NCI-H2029 (cell line): ENCODE measurements at places on chromosomes 1 and 21.

- DNase-seq, result no peak
These were observed 155.9 kb downstream of the COL11A1 start for GRCh38 chr1:102952400-102952799.

GRCh38 chr1:160813215-160813614 lies 17.2 kb downstream of the LY9 start:
- no peak for DNase-seq

DNA sequence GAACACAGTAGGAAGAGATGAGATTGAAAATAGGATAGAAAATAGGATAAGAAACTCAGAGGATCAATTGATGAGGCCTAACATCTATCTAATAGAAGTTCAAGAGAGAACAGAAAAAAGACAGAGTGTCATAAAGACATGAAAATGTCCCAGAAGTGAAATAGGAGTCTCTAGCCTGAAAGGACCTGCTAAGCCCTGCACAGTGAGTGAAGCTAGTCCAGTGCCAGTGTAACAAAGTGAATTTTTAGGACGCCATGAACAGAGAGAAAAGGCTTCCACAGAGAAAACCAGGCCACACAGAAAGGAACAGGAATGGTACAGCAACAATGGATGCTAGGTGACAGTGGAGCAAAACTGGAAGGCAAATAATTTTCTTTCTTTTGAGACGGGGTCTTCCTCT lies 20.3 kb upstream of the LSS start:
- DNase-seq, result no peak

- DNase-seq, result no peak
These were observed 81.0 kb upstream of the ZBTB18 start for GRCh38 chr1:243970077-243970476.

DNA sequence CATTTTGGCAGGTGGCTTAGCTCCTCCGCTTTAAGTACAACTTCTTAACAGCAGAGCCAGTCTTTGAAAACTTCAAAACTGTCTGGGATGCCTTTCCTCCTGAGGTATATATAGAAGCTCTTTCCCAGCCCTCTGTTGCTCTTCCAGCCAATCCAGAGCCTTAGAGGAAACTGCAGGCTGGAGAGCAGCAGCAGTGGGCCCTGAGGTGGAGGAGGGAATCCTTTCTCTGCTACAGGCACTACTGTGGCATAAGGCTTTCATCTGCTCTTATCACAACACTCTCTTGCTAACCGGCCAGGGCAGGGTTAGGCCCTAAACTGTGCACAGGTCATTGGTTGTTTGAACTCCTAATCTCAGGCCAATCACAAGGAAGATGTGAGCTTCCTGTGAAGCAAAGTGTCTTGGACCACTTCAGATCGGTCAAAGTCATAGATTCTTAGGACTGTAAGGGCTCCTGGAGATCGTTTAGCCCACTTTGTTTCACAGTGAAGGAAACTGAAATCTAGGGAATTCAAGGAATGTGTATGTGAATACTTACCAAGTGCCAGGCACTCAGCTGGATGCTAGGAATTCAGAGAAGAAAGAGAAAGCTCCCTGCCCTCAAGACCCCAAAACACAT lies at the start of gene RGS5:
Gene RGS5, minus strand, starts transcription at position 84 of the 619 bp plus-strand sequence. Its CDS starts 81 bp downstream, at position 3.
- DNase-seq, result no peak

DNA sequence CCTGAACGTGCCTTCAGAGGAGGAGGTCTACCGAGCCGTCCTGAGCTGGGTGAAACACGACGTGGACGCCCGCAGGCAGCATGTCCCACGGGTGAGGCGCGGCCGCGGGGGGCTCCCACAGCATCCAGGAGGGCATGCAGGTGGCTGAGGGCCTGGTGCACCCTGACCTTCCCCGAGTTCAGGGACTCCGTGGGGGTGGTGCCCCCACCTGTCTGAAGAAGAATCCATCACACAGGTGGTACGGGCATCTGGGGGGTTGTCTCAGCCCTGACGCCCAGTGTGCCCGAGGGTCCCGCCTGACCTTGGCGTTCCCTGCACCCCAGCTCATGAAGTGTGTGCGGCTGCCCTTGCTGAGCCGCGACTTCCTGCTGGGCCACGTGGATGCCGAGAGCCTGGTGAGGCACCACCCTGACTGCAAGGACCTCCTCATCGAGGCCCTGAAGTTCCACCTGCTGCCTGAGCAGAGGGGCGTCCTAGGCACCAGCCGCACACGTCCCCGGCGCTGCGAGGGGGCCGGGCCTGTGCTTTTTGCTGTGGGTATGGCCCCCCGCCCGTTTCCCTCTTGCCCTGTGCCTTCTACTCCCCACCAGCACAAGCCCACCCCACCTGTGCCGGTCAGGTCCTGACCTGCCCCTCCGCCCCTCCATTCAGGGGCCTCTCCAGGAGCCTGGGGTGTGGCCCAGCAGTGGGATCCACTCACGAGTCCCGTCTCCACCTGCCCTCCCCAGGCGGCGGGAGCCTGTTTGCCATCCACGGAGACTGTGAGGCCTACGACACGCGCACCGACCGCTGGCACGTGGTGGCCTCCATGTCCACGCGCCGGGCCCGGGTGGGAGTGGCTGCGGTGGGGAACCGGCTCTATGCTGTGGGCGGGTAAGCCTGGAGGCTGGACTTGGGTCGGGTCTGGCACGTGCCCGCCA lies 2.3 kb downstream of the KLHL17 start:
- no peak for DNase-seq

DNA sequence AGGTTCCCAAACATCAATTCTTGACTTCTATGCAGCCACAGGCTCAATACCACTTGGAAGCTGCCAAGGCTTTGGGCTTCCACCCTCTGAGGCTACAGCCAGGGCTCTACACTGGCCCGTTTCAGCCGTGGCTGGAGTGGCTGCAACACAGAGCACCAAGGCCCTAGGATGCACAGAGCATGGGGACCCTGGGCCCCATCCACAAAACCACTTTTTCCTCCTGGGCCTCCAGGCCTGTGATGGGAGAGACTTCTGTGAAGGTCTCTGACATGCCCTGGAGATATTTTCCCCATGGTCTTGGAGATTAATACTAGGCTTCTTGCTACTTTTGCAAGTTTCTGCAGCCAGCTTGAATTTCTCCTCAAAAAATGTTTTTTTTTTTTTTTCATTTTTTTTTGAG lies 655.4 kb upstream of the ZP4 start:
- DNase-seq, result no peak

GRCh38 chr1:1063261-1063944 lies 10.7 kb downstream of the RNF223 start:
- no peak for DNase-seq

DNA sequence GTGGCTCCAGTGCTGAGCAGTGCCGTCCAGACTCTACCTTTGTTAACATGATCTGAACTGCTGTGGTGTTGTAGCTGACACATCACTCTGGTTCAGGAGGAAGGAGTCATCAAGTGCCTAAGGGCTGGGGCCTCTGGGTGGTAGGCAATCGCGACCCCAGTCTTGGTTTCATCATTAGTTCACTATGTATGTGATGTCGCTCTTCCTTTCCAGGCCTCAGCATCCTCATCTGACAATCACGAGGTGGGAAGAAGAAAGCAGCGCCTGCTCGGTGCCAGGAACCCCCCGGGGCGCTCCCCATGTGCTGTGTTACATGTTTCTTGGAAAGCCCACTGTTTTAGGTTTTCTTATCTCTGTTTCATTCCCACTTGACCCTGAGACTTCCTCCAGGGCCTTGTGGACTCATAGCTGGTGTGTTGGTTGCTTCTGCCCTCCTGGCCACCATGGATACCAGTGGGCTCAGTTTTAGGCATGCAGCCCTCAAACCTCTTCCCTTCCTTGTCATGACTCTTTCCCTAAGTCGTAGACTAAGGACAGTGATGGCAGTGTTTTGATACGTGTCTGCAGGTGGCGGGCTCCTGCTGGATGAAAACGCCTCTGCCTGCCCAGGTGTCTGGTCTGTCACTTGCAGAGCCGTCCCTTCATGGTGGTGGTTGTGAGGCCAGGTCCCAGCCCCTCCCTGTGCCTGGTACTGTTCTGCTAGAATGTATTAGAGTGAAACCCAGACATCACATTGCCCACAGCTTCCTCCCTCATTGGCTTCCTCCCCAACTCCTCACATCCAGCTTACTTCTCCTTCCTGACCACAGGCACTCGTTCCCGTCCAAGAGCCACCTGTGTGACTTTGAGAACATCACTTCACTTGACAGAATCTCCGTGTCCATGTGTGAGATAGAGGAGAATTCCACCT lies 17.2 kb upstream of the FOXO6 start:
- DNase-seq, result no peak
